Heart left ventricle (tissue), 16 donors: ENCODE measurements at places on chromosomes 11 and 22. TPM values are rescaled to one million over a fixed set of nuclear protein-coding genes. Genes with fewer than 3 reads are reported as not detected.

DNA sequence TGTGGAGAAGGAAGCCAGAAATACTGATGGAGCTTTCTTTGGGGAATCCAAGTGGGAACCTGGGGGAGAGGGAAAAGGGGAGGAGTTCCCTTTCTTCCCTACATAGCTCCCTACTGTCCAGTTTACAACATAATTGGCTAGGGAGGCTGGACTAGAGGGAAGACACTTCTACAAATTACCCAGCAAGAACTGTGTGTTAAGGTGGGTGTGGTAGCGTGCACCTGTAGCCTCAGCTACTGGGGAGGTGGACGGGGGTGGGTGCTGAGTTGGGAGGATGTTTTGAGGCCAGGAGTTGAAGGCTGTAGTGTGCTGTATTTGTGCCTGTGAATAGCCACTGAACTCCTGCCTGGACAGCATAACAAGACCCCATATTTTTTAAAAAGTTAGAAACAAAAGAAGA is 74.0 kb downstream of the NAV2 start:
- no peak for DNase-seq

SAA4 gene
- total RNA-seq = not detected

KRTAP5-9 gene
- total RNA-seq = not detected

OR52E8 gene
- total RNA-seq = not detected

GRCh38 chr11:105244160-105244825 is 104.7 kb upstream of the CARD18 start:
- DNase-seq = no peak

DCHS1 gene
- total RNA-seq = 11.4 TPM

- no peak for DNase-seq
Measured at GRCh38 chr11:58505849-58506248, 2.1 kb downstream of the OR5B21 start.

BTG4 gene
- not detected for total RNA-seq

DNA sequence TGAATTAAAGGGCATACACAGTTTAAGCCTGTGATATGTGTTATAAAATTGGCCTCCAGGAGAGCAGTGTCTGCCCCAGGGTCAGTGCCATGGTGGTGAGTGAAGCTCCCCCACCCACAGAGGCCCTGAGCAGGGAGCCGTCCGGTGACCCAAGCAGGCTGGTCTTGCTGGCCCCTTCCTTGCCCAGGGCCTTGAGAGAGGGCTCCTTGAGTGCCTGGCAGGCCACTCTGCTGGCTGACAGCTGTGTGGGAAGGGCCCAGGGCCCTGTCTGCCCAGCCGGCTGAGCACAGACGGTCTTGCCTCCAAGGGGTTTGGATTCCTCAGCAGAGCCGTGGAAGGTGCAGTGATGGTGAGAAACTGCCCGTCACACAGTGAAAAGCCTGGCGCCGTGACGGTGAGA is 25.9 kb downstream of the PTDSS2 start:
- DNase-seq = no peak

DNA sequence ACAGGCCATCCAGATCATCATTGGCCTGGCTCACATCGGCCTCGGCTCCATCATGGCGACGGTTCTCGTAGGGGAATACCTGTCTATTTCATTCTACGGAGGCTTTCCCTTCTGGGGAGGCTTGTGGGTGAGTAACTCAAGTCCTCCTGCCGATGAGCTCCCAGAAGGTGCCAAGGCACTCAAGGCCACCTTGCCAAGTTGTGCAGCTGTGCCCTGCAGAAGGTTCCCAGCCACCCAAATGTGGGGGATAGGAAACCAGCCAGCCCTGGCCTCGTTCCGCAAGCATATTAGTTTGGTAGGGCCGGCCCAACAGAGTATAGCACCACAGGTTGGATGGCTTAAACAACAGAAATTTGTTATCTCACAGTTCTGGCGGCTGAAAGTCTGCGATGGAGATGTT is 4.0 kb downstream of the MS4A8 start:
- DNase-seq = no peak

- peak; percentile 86 for DNase-seq
Measured at GRCh38 chr11:118171269-118172062, 5.0 kb downstream of the SCN2B start.

DNA sequence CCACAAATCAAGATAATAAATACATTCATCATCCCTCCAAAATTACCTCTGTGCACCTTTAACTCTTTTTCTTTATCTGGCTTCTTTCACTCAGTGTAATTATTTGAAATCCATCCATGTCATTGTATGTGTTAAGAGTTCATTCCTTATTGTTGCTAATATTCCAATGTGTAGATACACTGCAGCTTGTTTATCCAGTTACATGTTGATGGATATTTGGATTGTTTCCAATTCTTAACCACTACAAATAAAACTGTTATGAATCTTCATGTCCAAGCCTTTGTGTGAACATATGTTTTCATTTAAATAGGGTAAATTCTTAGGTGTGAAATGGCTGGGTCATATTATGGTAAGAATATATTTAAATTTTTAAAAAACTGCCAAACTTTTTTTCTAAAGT is 323.3 kb upstream of the NCAM1 start:
- no peak for DNase-seq

DNA sequence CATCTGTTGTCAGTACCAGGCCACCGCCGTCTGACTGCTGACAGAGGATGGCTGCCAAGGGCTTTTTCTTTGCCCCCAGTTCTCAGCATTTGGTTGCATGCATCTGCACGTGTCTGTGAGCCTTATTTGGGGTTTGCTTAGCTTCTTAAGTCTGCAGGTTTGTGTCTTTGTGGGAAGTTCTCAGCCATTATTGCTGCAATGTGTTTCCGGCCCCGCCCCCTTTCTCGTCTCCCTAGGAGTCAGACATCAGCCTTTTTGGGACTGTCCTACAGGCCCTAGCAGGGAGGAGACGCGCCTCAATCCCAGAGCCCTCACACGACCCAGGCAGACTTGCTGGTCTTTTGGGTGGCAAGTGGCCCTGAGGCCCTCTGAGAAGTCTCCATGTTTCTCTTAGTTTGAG is 8.0 kb downstream of the MOB2 start:
- DNase-seq = no peak

- no peak for DNase-seq
Measured at GRCh38 chr11:134907636-134908035, 495.6 kb upstream of the B3GAT1 start.

NLRP14 gene
- total RNA-seq = not detected

C11orf42 gene
- not detected for total RNA-seq

DNA sequence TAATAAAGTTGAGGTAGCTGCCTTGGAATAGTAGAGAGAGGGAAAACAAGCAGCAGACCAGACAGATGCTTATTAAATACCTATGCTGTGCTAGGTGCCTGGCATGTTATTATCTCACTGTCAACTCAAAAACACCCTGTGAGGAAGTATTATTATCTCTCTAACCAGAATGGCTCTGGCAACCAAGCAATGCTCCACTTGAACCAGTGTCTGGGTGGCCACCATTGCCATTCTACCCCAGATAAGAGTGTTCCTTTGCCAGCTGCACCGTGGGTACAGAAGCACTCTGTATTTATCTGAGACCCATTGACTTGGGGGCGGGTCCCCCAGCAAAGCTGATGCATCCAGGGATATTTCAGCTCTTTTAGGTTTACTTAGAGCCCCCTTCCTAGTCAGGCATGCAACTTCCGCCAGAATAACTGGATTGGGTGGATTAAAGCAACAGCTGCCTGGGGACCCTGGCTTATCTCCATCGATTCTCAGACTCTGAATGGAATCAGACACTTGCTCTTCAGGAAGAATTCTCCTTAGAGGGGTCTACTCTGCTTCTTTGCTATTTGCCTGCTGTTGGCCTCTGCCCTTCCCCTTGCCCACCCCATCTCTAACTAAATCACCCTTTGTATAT is 49.1 kb downstream of the RCN1 start:
- DNase-seq = no peak

GRCh38 chr11:117081908-117082307 is 16.3 kb downstream of the SIK3 start:
- DNase-seq = no peak

GRCh38 chr11:41403458-41403857 is 56.0 kb downstream of the LRRC4C start:
- no peak for DNase-seq

TRPC6 gene
- 0.26 TPM for total RNA-seq

- no peak for DNase-seq
Measured at GRCh38 chr22:46620588-46621242, 529 bp downstream of the GRAMD4 start.
